ENCODE measurements at places on chromosomes 3 and 15.

GRCh38 chr15:70302360-70302759 lies 204.6 kb upstream of the TLE3 start:
- DNase-seq: no peak

DNA sequence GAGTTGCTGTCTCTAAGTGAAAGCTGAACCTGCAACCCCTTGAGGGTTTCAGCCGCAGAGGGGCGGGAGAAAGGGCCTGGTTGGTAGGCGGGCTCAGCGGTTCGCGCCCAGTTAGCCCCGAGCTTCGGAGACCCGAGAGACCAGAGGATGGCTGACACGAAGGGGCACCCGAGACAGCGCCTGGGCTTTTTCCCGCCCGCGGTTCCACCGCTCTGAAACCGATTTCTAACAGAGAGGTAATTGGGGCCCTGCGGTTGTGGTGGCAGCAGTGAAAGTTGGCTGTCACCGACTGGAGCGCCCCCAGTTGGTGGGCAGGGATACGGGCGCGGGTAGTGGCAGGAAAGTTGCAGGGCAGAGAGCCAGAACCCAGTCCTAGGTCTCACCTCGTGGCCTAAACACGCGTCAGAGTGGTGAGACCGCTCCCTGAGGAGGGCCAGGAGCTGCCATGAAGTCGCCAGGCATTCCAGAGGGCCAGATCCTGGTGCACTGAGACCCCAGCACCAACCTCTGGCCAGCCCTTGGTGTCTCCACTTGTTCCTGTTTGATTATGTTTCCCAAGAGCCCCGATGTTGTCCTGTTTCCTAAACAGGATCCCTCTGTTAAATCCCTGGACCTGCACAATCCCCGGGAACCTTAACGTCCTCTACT lies 625 bp upstream of the ELL3 start:
- DNase-seq: peak; percentile 82

GRCh38 chr3:121975702-121976302 lies 46.2 kb downstream of the ILDR1 start:
- no peak for DNase-seq

DNA sequence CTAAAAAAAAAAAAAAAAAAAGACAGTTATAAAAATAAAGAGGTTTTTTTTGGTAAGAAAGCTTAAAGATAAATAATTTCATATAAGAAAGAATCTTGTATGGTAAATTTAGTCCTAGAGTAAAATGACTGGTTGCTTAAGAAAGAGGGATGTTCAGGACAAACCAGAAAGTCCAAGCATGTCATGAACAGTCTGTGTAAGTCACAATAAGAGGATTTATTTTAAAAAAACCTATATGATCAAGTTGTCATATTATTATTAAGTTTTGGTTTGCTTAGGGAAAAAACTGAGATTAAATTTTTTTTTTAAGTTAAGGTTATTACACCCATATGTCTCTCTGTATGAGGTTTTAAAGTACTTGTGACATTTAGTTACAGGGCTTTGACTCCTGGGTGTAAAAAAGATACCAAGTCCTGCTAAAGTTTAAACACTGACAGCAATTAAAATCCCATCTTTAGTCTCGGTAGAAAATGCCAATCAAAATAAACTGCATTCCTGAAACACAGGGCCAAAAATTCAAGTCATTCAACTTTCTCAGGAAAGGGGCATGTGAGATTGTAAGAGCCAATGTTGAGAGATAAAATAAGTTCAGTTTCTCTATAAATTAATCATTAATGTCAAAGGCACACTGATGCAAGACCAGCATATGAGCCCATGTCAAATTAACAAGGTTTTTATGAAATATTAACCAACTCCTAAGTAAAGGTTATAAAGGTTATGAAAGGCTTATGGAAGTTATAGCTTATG lies 8.5 kb upstream of the BDH1 start:
- no peak for DNase-seq

DNA sequence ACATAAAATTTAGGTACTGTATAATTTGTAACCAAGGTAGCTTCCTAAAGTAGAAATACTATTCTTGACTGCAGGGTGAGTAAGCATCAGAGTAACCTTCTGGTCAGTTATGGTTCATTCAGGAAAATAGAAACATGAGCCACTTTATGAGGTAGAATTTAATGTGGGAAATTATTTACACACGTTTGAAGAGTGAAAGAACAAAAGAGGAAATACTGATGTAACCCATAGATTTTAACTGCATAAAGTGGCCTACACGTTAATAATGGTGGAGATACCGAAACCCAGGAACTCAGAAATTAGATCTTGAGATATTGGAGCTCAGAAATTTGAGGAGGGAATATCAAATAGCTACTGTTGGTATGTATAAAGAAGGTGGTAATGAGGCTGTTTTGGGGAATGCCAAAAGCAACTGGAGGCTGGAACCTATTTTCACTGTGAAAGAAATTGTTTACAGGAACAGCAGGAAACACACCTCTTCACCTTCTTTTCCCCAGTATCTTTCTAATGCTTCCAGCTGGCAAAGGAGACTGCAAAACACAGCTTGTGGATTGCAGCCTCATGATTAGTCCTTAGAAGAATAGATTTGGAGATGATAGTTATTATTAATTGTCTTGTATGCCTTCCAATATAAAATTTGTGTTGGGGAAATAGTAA lies 216.1 kb downstream of the DOCK3 start:
- DNase-seq: no peak

DNA sequence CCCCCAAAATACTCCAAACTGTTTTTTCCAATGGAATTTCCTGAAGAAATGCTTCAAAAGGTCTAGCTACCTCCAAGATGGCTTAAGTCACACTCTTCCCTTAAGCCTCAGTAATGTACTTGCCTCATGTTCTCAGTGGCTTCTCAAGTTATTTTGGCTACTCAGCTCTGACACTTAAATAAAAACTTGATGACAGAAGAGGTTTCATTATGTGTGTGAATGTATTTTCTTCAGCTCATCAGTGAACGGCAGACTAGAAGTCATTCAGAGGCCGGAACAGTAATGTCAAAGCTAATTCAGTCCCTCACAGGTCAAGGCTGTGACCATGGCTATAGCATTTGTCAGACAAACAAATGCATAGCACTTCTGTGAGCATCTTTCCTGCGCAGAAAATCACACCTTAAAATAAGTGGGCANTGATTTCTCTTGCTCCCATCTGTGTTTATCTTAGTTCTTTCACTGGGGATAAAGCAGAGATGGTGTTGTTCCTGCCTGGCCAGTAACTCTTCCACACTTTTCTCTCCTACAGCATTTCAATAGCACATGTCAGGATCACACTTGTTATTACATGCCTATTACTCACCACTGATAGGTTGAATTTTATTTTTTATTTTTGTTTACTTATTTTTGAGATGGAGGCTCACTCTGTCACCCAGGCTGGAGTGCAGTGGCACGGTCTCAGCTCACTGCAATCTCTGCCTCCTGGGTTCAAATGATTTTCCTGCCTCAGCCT lies 68.5 kb upstream of the PLCL2 start:
- no peak for DNase-seq
